ENCODE measurements at places on chromosomes 4 and X.

DNA sequence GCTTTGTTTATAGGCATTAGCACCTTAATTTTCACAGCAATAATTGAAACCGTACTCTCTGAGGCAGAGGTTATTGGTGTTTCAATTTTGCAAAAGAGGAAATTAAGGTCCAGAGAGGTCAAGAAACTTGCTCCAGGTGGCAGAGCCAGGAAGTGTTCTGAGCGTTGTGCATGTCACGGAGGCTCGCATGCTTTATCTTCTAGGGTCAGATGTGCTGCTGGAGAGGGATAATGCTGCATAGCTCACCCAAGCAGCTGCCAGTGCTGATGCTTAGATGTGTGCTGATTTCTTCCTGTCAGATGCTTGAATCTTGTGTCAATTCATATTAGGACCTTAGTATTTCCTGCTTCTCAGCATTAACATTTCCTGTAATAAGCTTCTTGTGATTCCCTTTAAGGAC is 13.0 kb upstream of the FGF5 start:
- no peak for DNase-seq

DNA sequence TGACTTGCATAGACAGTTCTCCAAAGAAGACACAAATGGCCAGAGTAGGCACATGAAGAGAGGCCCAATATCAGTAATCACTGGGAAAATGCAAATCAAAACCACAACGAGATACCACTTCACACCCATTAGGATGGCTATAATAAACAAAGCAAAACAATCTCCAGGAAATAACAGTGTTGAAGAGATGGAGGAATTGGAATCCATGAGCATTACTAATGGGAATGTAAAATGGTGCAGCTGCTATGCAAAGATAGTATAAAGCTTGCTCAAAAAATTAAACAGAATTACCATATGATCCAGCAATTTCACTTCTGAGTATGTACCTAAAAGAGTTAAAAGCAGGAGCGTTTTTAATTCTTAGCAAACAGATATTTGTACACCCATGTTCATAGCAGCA is 17.0 kb upstream of the TMEM33 start:
- no peak for DNase-seq

DNA sequence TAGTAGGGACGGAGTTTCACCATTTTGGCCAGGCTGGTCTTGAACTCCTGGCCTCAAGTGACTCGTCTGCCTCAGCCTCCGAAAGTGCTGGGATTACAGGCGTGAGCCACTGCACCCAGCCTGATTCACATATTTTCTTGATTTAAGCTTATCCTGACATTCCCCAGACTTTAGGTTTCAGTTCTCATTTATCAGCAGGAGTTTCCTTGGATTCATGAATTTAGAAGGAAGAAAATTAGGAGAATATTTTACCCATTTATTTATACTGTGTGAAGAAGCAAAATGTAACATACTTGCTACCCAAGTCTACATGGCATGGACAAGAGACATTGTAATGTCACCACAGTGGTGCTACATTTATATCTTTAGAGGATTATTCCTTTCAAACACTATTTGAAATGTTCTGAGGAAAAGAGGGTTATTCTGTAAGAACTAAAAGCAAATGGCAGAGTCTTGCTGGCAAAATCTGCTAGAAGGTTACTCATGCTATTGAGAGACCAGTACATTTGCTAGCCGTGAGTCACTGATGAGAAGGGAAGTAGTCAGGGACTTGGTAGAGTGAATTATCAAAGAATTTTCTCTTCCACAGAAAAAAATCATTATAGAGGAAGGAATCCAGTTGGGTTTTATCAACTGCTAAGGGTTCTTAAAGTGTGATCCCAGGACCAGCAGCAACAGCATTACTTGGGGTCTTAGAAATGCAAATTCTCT is 26.1 kb upstream of the CFAP299 start:
- no peak for DNase-seq

- DNase-seq, result no peak
Measured at GRCh38 chr4:98516042-98516440, 142.4 kb downstream of the TSPAN5 start.

DNA sequence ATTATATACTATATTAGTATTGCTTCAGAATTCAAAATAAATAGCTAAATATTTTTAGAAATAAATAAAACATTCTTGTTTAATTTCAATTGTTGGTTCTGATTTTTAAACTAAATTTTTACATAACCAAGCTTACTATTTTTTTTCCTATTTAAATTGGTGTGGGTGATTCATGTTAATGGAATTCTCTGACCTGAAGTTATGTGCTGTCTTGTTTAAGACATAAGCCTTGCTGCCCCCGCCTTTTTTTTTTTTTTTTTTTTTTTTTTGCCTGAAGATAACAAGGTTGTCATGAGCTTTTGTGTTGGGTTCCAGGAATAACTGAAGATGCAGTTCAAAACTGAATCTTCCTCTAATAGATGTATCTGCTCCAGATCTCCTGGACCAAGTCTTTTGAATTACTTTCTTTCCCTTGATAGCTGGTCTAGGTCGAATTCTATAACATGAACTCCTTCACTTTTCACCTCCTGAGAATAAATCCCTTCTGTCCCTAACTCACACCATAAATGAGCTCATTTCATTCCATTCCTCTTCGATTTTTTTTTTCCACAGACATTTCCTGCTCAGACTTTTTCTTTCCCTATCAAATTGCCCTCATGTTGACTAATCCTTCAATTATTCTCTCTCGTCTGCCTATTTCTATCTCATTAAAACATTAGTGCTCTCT is 261.5 kb upstream of the FTHL17 start:
- no peak for DNase-seq

DNA sequence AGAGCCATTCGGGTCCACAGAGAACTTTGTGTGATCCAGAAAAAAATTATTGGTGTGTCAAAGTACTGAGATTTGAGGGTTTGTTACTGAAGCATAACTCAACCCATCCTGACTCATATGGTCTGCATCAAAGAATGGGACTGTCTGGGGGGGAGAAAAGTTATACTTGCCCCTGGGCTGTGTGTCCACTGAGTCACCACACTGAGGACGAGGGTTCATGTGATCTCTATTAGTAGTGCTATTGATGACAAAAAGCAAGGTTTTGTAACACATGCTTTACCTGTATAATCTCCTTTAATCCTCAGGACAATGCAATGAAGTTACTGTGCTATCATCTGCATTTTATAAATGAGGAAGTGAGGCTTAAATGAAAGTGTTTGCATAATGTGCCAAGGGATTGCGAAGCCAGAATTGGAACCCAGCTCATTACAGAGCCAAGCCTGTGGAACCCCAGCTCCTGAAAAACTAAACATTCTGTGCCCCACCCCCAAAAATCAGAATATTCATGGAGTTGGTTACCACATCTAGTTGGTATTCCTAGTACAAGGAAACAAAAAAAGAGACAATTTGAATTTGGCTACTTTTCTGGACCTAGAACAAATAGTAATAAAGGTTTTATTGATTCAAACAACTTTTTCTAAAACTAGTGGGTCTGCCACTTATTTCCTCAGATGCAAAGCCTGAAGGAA is 31.2 kb downstream of the CCDC149 start:
- no peak for DNase-seq

DNA sequence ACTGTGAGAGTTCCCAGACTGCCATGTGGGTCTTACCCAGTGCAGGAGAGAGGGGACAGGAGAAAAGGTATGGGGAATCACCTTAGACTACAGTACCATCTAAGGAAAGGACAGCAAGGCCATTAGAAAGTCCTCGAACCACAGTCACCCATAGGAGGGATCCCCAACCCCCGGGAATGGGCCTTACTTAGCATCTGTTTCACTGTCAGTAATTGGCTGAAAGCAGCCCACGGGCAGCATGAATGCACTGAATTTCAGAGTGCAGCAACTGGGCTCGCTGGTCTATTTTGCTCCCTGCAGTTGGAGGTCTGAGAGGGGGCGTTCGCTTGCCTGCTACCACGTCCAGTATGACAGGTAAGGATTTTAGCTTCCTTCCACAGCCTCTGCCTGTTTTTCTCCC is 50.4 kb upstream of the KLHL8 start:
- no peak for DNase-seq

DNA sequence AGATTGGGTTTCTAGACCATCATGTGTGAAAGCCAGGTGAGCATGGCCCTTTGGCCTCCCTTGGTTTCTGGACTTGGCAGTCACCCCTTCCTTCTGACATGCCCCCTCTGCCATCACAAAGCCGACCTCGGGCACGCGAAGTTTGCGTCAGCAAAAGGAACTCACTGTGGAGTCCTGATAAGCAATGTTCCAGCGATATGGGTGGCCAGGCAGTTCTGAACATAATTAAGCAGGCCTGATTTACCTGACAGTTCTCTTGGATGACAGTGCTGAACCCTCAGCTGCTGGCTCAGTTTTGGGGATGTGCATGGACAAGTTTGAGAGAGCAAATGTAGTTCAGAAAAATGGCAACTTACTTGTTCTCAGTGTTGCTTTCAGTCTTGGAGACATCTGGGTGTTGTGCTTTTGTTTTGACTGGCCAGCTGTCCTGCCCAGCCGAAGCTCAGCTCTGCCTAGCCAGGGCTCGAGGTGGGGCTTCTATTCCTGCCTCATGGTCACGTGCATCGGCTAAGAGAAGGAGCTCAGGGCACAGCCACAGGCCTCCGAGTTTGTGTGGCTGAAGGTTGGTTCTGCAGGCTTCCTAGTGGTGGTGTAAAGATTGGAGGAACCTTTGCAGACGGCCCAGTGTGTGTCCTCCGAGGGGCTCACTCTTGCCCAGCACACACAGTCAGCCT is 78.3 kb downstream of the CLDN34 start:
- no peak for DNase-seq

GRCh38 chrX:131366407-131366806 is 77.3 kb upstream of the IGSF1 start:
- no peak for DNase-seq

DNA sequence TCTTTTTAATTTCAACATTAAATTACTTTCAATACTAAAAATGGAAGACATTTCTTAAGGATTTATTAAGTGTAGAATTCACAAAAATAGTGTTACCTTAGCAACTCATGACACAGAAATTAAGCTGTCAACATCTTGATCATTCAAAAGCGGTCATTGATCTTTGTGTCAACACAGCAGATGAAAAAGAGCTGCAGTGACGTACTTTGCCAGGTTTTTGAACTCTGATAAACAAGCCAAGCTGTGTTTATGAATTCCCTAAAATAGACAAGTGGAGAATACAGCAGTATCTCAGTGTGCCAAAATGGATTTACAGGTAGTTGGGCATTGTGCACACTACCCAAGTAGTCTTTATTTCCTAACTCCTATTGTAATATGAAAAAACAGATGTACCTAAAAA is 1141.8 kb upstream of the PCDH7 start:
- no peak for DNase-seq

- DNase-seq, result no peak
Measured at GRCh38 chr4:90950385-90950841, 823.2 kb downstream of the CCSER1 start.

- DNase-seq, result peak; percentile 17
Measured at GRCh38 chr4:37827030-37827685, 672 bp downstream of the PGM2 start.

- DNase-seq, result no peak
Measured at GRCh38 chrX:19291086-19291485, 52.6 kb upstream of the PDHA1 start.

GRCh38 chr4:140085062-140085622 is 68.8 kb downstream of the MAML3 start:
- DNase-seq, result no peak

DNA sequence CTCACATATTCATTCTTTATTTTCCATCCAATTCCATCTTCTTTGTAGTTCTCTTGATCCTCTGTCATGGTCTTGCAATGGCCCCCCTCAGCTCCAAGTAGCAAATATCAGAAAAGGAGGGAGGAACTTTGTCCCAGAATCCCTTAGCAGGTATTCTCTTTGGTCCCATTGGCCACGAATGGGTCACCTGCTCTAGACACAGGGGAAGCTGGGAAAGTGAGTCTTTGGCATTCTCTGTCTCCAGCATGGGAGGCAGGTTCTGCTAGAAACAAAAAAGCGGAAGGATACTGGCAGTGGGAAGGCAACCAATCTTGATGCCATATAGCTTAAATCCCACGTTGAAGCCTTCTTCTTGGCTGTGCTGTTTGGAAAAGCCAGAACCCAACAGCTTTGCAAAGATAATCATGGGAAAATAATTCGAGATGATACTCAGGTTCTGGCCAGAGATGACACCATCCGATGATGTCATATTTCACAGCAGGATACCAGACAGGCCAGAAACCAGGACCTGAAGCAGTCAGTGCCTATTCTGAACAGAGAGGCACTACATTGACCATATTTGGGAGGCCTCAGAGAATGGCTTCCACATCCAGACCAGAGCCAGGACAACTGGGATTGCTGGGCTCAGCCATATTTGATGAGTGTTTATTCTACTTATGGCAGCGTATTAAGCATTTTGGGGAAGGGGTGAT is 110.4 kb upstream of the ATXN3L start:
- DNase-seq, result no peak

GRCh38 chr4:55396308-55397125 is 760 bp downstream of the TMEM165 start:
- peak; percentile 27 for DNase-seq

GRCh38 chrX:360496-361150 is 26.1 kb downstream of the PPP2R3B start:
- DNase-seq, result no peak

DNA sequence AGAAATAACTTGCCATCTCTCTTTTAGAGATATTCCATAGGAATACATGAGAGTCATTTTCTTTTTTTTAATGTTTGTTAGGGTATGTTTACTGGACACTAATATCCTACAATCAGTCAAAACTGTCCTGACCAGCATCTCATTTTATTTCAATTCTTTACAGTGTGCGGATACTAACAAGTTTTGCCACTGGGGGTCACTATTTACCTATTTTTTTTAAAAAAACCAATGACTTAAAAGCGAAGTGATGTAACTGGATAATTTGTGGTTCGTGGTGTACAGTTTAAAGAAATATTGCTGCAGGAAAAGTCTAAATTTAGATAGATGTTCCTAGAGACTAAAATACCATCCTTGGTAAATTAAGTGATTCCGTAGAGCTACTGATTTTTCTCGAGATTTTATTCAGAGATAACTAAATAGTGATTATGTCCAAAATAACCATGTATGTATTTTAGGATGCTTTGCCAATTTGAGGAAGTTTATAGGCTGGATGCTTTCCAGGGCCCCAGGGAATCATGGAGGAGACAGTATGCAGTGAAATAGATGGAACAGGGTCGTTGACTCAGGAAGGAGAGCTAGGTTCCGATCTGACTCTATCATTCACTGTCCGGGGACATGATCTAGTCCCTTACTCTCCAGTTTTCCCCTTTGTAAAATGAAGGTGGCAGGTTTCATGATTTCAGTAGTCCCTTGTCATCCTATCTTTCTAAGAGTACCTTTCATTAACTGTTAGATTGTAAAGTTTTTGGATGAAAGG is 34.0 kb upstream of the GNPDA2 start:
- DNase-seq, result no peak

All from activated CD8-positive, alpha-beta memory T cell treated with anti-CD3 and anti-CD28 coated beads, Interleukin-2, amount 50 U/mL, for 4 hours (primary cell).